Brain pericyte (primary cell): ENCODE measurements at places on chromosomes 5 and 9.

DNA sequence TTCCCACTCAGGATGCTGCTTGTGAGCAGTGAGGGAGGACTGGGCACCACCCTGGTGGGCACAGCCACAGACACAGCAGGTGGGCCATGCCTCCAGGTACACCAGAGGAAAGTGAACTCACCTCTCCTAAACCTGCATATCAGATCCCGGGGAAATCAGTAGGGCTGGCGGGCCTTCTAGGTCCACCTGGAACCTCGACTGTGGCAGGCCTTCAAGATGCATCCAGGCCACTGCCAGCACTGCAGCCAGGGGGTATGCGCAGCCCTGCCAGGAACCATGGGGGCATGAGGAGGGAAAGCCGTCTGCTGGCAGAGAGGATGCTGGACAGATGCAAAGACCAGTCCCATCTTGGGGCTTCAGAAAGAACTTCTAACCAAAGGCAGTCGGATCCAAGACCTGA lies 270.6 kb upstream of the IRX4 start:
- DNase-seq, result no peak

DNA sequence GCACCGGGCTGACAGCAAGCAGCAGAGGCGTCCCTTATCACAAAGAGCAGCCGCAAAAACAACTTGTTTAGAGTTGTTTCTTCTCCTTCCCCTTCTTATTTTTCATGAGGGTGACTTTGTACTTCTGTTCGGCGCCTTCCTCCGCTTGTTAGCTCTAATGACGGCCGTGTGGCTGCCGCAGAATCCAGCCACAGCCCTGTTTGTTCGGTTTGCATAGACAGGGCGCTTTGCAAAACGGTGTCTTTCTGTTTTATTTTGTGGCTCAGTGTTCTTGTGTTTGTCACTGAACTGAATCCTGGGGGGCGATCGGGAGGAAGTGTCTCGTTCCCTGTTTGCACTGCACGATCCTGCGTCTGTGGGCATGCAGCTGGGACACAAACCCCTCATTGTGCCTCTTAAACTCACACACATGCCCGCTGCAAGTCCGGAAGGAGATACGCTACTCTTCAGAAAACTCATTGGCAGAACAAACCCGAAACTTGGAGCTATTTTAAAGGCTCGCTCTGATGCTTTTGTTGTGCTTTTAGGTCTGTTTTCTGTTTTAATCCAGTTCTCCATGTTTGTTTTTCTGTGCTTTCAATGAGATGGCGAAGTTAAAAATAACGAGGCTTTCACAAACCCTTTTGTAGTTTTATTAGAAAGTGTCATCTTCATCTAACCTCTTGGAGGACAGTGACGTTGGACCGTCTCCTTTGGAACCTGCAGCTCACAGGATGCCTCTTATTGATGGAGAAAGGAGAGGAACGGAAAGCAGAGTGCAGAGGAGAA lies 213.9 kb downstream of the IRX2 start:
- no peak for DNase-seq

GRCh38 chr5:161513942-161514341 lies 32.6 kb downstream of the GABRB2 start:
- DNase-seq, result no peak

DNA sequence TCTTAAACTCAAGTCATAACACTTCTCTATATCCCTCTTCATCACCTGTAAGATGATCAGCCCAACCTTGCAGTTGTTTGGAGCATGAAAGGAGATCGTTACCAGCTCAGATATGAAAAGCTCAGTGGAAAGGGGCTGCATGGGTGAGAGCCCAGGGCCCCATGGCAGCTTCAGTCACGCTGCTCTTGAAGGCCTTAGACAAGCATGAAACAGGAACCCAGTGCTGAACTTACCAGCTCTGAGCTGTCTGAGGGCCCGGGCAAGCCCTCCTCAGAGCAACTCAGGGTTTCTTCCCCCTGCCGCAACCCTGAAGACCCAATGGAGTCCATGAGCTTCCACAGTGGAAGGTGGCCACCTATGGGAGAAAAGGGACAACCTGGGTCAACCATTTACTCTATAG lies 3.3 kb downstream of the HK3 start:
- no peak for DNase-seq
